ENCODE measurements at places on chromosomes 16 and 17.
A peak's percentile ranks its signal among the peaks of the same experiment; 100 is the strongest.

GRCh38 chr17:82871056-82871775 lies 31.4 kb upstream of the ZNF750 start:
- DNase-seq: no peak

DNA sequence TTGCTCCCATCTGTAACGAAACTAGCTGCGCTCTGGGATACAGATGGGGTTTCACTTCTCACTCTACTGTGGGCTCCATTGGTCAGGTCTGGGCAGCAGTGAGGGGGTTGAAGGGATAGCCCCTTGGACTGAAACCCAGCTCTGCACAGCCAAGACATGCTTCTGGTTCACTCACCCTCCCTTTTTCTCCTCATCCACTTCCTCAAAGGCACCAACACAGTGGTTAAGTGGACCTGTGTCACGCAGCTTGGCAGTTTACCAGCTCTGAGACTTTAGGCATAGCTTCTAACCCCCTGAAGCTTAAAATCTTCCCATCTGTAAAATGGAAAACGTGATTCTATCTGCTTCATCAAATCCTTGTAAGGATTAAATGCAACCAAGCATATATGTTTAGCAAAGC lies 11.5 kb upstream of the KRT38 start:
- no peak for DNase-seq

GRCh38 chr17:19531780-19532501 lies 1.7 kb upstream of the SLC47A1 start:
- no peak for DNase-seq

- peak; percentile 49 for DNase-seq
Measured at GRCh38 chr17:51000835-51001638, 119.6 kb downstream of the SPAG9 start.

GRCh38 chr16:73883126-73883525 lies 413.5 kb upstream of the PSMD7 start:
- no peak for DNase-seq

- DNase-seq: no peak
Measured at GRCh38 chr17:22507823-22508222, 815.5 kb downstream of the KCNJ18 start.

DNA sequence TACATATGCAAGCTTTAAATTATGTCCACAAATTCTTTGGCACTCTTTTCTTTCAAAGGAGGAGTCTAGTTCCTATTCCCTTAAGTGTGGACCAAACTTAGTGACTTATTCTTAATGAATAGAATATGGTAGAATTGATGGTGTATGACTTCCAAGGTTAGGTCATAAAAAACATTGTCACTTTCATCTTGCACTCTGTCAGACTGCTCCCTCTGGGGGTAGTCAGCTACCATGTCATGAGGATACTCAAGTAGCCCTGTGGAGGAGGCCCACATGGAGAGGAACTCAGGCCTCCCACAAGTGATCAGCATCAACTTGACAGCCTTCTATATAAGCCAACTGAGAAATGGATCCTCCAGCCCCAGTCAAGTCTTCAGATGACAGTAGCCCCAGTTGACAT lies 58.0 kb upstream of the SCNN1B start:
- no peak for DNase-seq

- DNase-seq: no peak
Measured at GRCh38 chr17:55466671-55467070, 44.6 kb downstream of the SMIM36 start.

DNA sequence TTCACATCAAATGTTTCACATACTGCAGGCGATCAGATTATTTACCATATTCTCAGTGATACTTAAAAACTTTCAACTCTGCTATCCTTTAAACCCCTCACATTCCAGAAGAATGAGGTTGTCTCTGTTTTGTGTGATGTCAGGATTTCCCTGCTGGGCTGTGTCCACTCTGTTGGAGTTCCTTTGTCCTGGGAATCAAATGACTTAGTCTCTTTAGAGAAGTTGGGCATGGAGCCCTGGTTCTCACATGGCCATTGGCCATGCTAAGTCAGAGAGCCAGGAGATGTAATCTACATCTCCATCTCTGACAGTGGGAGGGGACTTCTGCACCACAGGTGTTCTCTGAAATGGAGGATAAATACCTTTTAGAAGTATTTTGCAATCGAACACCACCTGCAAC lies 205.1 kb upstream of the MAF start:
- no peak for DNase-seq

DNA sequence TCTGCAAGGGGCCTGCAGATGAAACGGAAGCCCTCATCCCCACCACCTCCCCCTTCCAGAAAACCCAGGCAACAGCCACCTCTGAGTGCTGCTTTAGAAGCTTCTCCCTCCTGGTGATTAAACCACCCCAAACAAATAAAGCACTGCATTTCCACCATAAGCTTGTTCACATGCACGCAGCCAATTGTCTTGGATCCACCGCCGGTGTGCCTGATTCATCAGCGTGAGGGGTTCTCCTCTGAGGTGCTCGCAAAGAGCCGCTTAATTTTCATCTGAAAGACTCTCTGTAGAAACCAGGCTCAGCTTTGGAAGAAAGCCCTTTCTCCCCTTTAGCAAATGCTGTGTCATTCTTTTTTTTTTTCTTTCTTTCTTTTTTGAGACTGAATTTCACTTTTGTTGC lies 155.2 kb upstream of the EEF2KMT start:
- no peak for DNase-seq

GRCh38 chr17:3534881-3535252 lies 22.7 kb downstream of the TRPV3 start:
- DNase-seq: no peak

GRCh38 chr16:25271421-25271820 lies 13.8 kb upstream of the ZKSCAN2 start:
- DNase-seq: no peak

DNA sequence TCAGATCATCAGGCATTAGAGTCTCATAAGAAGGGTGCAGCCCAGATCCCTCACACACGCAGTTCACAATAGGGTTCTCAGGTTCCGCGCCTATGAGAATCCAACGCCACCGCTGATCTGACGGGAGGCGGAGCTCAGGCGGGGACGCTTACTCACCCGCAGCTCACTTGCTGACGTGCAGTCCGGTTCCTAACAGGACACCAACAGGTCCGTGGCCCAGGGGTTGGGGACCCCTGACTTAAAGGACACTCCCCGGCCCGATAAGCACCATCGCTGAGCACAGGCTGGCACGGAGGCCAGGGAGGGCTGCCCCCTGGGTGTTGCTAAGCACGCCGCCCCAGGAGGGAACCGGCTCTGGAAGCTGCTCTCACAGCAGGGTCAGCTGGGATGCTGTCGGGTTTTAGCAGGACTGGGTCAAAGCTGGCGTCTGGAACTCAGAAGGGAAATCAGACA lies 30.1 kb upstream of the BAHCC1 start:
- DNase-seq: no peak

DNA sequence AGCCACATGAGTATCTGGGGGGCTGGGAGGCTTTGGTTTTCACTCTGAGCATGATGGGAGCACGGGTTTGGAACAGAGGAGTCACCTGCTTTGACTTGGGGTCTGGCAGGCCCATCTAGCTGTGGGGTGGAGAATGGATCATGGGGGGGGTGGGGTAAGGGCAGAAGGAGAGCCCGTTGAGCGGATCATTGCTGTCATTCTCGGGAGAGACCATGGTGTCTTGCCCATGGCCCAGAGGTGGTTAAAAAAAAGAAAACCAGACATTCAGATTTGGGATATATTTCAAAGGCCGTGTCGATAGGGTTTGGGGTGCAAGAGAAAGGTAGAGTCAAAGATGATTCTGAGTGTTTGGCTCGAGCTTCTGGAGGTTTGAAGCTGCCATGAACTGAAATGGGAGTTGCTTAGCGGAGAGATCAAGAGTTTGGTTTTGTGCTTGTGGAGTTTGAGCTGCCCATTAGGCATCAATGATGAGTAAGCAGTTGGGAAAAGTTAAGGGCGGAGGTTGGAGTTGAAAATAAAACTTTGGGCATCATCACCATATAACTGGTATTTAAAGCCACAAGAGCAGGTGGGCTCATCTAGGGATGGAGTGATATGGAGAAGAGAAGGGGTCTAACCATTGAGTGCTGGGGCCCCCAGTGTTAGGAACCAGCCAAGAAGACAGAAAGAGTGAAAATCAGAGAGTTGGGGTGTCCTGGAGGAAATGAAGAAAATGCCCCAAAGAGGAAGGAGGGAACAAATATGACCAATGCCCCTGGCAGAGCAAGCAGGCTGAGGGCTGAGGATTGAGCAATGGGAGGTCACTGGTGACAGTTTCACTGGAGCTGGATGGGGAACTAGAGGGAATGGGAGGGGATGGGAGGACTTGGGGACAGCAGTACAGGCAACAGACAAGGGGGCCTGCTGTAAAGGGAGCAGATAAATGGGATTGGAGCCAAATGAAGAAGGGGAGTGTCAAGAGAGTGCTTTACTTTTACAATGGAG lies 1.9 kb downstream of the NOD2 start:
- no peak for DNase-seq

DNA sequence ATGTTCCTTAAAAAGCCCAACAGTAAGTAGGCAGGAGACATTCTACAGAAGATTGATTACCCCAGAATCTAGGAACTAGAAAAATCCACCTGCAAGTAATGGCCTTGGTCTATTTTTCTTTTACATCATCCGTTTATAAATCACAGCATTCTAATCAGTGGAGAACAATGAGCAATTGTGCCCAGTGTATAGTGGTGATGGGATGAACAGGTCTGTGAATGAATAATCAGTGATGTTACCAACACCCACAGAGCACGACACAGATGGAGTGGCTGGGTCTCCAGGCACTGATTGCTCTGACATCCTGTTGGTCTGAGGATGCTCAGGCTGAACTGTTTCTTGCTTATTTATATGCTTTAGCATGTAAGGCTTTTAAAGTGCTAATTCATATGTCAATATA lies 1251.2 kb upstream of the CDH8 start:
- no peak for DNase-seq

- no peak for DNase-seq
Measured at GRCh38 chr17:54466875-54467274, 433.8 kb upstream of the TOM1L1 start.

GRCh38 chr17:43608313-43608712 lies 53.4 kb downstream of the MEOX1 start:
- no peak for DNase-seq

GRCh38 chr16:54425068-54425467 lies 138.5 kb upstream of the IRX3 start:
- DNase-seq: no peak

DNA sequence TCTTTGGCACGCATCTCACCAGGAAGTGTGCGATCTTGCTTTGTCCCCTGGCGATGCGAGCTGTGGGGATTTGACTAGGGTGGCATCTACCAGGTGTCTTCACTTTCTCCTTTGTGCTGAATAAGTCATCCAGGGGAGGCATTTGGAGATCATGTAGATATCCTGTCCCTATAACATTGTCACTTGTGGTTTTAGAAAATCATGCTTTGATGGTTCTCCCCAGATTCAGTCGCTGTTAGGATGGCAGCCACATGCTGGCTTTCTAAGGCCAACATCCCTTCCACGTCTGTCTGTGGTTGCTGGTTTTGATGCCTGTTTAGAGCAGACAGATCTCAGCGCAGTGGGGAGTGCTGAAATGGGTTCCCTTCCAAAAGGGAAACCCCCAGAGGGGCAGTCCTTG lies 2.5 kb downstream of the ADAD2 start:
- no peak for DNase-seq

DNA sequence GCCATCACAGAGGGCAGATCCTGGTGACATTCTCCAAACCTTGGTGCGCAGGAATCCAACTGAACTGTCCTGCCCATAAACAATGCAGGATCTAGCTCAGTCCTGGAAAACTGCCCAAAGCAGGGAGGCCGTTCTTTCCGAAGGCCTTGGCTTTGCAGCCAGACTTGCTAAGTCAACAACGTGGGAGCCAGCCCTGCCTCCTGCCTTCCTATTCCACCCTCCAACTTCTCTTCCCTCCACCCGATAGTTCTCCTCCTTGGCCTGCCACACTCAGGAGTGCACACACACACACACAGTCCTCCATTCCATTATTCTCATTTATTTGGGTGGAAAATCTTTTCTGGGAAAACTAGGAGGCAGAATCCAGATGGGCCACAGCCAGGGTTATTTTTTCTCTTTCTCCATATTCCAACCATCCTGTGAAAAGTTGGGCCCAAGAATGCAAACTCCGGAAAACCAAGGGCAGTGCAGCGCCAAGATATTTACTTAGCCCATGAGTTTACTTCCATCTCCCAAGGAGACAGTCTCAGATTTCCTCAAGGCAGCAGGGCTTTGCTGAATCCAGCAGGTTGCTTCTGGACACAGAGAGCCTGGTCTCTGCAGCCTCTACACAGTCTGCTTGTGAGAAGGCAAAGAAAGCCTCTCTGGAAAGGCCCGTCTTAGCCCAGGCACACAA lies 15.8 kb downstream of the COPRS start:
- DNase-seq: no peak

GRCh38 chr17:72760368-72760767 lies 332.1 kb downstream of the SLC39A11 start:
- DNase-seq: no peak

DNA sequence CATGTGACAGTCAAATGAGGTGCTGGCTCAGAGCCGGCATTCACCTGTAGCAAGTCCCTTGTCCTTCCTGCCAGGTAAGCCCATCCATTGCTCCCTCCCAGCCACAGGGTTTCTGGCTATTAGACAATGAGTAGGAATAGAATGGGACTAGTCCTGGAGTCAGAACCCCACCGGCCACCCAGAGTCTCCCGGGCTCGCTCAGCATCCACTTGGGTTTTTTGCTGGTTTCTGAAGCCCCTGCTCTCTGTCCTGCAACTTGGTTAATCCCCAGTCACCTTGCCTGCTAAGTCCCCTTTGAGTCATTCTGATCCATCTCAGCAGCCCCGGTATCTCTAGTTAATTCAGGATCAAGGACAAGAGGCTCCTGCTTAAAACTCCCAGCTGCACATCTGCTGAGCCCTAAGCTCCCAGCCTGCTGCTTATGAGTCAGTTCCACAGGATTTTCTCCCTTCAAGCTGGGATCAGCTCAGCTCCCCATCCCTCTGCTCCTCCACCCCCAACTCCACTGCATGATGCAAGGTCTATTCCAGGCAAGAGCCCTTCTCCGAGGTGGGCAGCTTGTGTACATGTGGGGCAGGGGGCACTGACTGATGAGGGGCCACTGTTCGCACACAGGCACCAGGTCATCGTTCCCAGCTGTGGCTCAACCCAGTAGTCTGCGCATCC lies 19.9 kb upstream of the MRPS23 start:
- DNase-seq: no peak

- no peak for DNase-seq
Measured at GRCh38 chr17:51170736-51171135, 4.5 kb downstream of the NME2 start.

DNA sequence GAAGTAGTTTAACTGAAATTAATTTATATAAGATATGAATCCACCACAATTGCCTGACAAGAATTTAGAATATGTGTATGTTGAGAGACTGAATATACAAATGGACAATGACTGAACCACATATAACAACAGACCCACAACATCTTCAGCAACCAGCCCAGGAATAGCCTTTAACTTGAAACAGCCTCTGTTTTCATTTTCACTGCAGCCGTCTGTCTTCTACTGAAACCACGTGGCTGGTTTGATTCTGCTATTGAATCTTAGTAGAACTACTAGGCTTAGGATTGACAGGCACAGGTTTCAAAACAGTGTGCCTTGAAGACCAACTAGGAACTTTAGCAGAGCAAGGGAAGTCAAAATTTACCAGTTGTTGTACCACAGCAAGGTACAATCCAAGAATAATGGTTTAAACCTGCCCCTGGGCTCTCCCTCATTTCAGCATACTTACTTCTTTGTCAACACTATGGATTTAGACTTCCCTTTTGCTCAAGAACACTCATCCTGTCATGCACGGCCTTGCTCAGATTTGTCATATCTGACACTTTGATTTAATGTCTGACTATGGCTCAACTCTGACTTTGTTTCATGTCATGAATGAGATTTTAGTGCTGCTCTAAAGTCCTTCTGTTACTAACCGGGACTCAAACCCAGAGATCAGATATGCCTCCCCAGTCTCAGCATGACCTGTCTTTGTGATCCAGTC lies 355.0 kb downstream of the KIF2B start:
- DNase-seq: no peak

Data from left renal pelvis (tissue), 4 donors.